NCI-H2081 (cell line): ENCODE measurements at places on chromosomes 7 and 10.

DNA sequence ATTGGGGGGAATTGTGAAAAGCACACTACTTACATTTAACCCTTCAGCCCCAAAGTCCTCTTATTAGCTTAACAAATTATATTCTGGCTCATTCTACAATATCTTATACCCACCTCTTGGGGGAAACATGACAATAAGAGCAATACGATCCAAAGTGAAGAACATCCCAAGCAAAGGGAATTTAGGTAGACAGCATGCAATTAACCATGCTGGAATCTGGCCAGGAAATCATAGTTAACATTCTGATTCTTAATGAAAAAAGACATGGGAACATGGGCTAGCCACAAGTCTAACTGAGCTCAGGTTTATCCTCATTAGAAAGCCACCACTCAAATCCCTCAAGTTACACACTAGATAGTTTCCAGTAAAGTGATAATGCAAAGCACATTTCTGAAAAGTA is 241.9 kb upstream of the SLC26A5 start:
- peak; percentile 10 for DNase-seq

GRCh38 chr7:95631527-95631926 is 35.2 kb upstream of the PDK4 start:
- no peak for DNase-seq

- no peak for DNase-seq
Observed at GRCh38 chr10:110861930-110862649, 9.6 kb upstream of the PDCD4 start.

DNA sequence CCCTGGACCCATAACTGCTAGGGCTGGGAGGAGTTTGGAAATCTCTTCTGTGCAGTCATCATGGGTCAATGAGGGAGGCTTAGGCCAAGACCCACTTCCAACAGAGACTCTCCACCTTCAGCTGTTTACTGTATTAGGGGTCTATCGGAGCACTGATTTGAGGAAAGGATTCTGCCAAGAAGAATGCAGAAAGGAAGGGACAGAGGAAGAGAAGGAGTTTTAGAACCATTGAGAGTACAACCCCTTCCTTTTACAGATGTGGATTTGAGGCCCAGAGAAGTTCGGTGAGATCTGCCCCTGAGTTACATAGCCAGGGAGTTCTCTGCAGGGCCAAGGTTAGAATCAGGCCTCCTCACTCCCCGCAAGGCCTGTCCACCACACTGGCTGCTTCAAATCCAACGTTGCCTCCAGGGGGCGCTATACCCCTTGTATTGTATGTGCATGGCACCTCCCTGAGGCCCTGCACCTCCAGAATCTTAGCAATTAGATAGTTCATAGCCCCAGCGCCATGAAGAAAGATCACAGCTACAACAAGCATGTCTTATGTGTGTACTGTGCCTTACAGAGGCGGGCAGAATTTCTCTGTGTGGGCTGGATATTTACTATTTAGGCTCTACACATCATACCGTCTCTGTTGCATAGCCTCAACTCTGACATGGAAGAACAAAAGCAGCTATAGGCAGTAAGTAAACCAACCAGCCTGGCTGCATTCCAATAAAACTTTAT is 246.8 kb downstream of the SKIDA1 start:
- peak; percentile 66 for DNase-seq

DNA sequence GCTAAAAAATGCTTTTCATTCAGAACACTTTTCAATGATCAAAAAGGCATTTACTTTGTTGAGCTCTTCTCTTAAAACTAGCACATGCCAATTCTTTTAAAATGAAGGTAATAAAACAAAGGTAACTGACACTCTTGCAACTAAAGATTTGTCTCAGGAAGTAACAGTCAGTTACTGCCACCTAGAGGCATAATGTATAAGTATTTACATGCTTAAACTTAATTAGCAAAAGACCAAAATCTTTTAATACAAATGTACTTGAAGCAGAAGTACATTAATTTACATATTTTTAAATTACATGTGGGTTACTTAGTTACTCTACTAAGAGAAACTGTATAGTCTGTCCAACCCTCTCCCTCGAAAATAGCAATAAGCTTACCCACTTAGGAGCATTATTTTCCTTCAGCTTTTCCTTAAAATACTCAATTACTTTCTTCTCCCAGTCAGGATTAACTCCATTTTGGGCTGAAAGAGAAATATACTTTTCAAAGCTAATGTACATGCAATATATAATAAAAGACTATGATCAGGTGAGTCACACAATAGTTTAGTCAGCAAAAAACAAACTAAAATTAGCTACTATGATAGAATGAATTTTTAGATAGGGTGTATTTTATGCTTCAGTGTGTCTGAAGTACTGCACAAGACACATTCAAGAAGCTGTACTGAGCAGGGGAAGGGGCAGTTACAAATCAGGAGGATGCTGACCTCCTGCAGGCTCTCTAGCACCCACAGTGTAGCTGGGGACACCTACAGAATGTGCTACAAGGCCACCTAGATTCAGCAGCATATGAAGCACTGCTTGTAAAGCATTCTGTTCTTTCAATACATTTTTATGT is 13.0 kb downstream of the MCMBP start:
- DNase-seq = peak; percentile 26

DNA sequence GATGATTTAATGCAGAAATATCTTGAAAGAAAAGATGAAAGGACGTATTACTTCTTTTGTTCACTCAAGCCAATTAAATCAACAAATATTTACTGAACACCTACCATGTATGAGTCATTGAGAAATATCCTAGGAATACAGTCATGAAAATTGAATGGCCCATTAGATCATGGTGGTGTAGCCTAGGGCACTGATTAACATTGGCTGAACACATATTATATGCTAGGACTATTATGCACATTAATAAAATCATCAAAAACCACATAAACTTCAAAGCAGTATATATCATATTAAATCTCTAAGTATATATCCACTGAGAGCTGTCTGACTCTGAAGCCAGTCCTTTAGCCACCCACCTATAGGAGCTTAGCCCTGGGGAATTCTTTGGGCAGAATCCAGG is 41.8 kb downstream of the FAM204A start:
- DNase-seq = no peak

DNA sequence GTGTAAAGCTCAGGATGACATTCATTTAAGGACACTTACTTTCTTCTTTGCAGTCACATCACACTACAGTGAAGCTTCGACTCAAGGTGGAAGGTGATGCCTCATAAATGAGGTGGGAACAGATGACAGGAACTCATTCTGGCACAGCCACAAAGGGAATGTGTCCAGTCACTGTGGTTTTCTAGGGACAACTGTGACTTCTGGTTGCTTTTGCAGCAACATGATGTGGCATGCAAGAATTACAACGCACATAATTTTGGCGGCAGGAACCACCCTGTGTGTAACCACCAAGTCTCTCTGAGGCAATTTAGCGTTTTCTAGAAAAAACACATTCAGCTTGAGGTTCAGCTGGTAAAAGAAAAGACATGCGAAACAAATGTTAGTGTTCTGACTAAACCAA is 32.0 kb upstream of the FERD3L start:
- no peak for DNase-seq

- DNase-seq = no peak
Observed at GRCh38 chr7:151342811-151343210, 1.2 kb downstream of the NUB1 start.

- DNase-seq = no peak
Observed at GRCh38 chr10:23608926-23609325, 170.1 kb downstream of the OTUD1 start.

DNA sequence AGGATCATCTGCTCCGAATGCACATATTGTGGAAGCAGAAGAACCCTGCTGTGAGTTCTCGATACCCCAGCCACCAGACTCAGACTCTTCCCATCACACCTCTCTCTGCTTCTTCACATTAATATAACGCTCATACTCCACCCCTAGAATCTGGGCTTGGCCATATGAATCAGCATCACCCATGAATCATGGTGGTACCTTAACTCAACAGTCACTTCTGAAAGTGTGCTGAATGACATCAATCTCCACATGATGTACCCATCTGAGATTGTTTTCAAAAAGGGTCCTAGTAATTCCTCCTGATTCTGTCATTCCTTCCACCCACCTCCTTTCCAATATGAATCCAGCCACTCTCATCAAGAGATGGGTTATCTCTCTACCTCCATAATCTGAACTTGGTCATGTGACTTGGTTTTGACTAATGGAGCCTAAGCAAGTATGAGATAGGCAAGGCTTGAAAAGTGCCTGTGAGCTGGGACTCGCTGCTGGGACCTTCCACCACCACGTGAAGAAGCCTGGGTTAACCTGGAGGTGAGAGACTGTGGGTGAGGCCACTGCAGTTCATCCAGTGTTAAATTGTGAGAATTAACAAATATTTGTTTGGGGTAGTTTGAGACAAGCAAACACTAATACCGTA is 15.4 kb downstream of the YWHAG start:
- DNase-seq = no peak

DNA sequence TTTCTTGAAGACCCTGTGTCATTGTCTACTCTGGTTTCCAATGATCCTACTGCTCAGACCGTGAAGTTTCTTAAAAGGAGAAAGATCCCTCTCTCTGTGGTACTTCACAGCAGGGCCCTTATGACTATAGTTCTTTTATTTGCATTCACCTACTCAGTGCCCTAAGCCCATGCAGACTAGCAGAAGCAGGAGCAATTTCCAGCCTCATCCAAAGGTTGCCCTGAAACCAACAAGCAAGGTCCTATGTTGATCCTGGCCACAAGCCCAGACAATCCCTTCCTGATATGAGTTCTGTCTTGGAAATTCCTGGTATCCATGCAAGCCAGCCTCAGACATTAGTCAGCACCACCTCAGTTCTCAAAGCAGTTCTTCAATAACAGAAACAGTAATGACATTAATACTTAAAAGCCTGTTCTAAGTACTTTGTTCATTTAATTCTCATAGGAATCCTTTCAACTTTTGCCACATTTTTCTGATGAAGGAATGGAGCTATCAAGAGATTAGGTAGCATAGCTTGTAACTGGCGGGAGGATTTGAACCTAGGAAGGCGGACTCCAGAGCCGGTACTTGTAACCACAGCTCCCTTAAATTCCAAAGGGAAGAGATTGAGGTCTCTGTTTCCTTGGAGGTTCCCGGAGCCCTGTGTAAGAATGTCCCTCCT is 58.1 kb upstream of the ST8SIA6 start:
- no peak for DNase-seq

DNA sequence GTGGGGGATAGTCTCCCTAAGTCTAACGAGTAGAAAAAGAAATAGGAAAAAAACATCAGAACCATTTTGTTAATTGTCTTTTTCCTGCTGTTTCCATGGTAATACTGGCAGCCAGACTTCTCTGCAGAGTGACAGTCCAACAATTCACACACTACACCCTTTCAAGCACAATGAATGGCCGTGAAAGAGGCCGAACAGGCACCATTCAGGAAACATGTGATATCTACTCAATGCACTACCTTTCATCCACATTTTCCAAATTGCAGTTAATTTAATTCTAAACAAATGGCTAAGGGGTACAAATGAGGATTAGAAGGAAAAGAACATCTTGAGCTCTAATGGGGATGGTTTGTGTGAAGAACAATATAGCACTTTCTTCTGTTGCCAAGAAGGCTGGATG is 358.5 kb upstream of the ANKRD30A start:
- DNase-seq = no peak

DNA sequence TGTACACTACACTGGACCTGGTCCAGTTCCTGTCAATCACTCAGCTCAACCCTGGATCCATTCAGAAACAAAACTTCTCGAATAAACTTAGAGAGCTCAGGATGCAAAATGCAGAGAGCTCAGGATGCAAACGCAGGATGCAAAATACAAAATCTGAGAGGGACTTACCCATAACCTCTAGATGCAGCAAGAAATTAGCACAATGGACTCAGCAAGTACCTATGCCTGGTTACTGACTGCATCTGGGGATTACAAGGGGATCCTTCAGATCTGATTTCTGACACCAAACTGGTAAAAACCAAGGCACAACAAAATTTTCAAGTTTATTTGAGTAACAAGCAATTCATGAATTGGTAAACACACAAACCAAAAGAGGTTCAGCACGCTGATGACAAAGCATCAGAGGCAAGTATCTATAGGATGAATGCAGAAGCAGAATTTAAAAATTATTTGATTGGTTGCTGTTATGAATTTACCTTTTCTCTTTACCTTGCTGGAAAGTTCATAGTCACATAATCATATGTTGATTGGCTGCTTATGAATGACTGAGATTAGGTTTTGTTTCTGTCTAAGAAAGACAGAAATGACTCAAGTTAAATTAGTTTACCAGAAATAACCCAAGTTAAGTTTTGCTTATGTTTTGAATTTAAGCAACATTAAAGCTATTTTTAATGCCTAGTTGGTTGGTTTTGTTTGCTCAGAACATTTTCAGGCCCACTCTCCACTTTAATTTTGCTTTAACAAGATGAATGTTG is 11.4 kb downstream of the GIMAP6 start:
- DNase-seq = no peak

DNA sequence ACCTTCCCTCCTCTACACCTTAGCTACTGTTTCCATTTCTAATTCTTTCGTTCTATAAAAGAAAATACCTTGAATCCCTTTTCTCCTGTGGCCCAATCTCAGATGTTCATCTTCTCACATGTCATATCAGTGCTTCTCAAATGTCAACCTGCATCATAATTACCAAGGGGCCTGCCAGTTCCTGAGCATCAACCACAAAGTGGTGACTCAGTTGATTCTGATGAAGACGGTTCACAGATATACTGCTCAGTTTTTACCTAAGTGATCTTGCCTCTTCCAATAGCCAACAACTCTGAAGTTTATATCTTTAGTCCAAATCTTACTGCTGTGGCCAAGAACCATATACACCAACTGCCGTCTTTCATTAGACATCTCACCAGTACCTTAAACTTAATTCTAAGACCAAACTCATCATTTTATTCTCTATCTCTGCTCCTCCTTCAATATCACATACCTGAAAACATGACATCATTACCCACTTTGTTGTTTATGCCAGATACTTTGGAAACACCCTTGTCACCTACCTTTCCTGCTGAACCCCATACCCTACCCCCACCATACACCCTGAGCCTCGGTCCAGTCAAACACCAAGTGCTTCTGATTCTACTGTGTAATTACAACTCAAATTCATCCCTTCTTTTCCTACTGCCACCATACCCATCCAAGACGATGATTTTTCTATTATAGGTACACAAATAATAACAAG is 115.5 kb downstream of the LMBR1 start:
- DNase-seq = no peak

DNA sequence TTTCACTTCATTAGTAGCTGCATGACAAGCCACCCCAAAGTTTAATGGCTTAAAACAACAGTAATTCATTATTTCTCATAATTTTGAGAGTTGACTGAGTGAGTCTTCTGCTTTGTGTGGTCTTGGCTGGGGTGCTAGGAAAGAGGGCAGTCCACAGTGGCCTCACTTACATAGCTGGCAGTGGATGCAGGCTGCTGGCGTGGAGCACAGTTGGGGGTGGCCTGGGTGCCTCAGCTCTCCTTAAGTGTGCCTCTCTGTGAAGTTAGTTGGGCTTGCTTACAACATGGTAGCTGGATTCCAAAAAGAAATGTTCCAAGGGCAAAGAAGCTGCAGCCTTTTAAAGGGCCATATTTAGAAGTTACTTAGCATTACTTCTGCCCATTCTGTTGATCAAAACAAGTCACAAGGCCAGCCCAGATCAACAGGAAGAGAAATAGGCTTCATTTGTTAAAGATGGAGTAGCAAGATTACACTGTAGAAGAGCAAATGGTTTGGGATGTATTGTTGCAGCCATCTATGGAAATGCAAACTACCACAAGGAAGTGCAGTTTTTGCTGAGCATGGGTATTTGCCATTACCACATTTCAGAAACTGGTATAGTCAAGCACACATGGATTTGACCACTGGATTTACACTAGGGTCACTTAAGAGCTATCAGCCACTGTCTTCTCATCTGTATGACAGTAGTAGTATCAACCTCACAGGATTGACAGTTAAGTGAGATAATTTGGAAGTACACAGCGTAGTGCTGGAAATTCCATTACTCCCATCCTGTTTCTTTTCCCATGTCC is 33.6 kb downstream of the ZEB1 start:
- no peak for DNase-seq
